ENCODE measurements at places on chromosomes 7 and 10.

DNA sequence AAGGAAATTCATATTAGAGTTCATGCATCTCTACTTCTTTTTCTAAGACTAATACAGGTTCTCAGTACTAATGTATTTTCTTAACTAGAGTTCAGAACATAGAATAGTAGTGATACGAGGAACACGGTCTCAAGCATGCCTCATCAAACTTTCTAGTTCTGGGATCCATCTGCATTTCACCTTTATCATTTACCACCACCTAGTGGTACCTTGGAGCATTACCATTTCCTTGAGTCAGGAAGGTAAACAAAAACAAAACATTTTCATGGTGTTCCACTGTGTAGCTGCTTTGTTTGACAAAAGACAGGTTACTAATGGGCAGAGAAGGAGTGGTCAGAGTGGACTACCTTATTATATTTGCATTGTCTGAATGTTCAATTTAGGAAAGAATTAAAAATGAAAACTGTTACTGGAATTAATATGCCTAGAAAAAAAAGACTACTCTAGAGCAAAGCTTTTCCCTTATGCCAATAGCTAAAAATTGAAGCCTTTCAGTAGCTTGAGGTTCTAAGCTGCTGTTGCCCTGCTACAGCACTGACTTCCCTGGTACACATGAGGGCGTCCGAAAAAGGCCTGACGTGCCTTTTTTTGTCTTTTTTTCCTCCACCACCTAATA lies 44.5 kb downstream of the STARD3NL start:
- no peak for DNase-seq

- no peak for DNase-seq
Measured at GRCh38 chr10:78450239-78450638, 416.6 kb downstream of the RPS24 start.

GRCh38 chr10:69160809-69161241 lies 19.2 kb upstream of the SUPV3L1 start:
- DNase-seq, result no peak

- peak; percentile 35 for DNase-seq
Measured at GRCh38 chr7:157250605-157251228, 86.1 kb upstream of the DNAJB6 start.

GRCh38 chr10:31816318-31816717 lies 112.3 kb downstream of the ARHGAP12 start:
- DNase-seq, result no peak

DNA sequence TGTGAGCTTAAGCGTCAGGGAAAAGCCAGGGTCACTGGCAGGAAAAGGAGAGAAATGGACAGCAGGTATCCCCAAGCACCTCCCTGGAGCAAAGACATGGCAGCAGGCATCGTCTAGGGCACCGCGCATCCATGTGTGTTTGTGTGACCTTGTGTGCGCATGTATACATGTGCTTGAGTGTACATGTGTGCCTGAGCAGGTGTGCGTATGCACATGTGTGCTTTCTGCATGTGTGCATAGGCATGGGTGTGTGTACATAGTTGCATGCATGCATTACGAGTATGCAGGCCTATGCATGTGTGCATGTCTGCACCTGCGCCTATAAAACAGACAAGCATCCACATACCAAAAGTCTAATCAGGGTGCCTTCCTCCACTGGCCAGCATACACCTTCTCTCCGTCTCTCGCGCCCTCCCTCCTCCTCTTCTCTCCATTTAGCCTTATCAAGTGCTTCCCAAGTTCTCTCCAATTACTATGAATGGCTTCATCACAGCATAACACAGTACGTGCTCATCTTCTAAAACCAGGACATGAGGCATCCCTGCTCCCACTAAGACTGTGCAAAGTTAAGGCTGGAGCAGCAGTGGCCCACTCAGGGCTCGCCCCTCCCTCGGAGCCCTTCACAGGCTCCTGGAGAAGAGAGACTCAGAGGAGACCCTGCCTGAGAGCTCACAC lies 30.6 kb downstream of the RASGEF1A start:
- DNase-seq, result no peak

GRCh38 chr7:131689662-131690234 lies 133.3 kb upstream of the PODXL start:
- no peak for DNase-seq

All from transverse colon (tissue), 4 donors.